Cortex of kidney (tissue), 1 donor: ENCODE measurements at places on chromosomes 16 and 17.

GRCh38 chr16:70706948-70707465 is 21.2 kb upstream of the MTSS2 start:
- DNase-seq = no peak

DNA sequence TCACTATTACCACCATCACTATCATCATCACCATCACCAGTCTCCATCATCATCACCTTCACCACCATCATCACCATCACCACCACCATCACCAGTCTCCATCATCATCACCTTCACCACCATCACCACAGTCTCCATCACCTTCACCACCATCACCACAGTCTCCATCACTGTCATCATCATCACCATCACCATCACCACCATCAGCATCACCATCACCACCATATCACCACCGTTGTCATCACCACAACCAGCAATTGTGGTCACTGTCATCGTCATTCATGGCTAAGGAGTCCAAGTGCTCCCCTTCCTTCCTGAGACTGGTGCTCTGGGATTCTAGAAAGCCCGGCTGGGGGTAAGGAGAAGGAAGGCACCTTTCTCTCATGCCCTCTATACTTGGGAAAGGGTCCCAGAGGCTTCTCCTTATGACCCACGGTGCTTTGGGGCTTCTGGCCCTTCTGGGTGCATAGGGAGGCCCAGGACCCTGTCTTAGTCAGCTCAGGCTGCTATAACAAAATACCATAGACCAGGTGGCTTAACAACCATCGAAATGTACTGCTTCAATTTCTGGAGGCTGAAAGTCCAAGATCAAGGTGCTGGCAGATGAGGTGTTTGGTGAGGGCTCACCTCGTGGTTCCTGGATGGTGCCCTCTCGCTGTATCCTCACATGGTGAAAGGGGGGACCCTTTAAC is 93.4 kb upstream of the GSE1 start:
- DNase-seq = no peak

- no peak for DNase-seq
Observed at GRCh38 chr17:11832401-11833137, 164.7 kb downstream of the ZNF18 start.

- DNase-seq = no peak
Observed at GRCh38 chr17:39235555-39236449, 10.1 kb upstream of the STAC2 start.

GRCh38 chr17:28968914-28969295 is 17.6 kb upstream of the PHF12 start:
- no peak for DNase-seq

DNA sequence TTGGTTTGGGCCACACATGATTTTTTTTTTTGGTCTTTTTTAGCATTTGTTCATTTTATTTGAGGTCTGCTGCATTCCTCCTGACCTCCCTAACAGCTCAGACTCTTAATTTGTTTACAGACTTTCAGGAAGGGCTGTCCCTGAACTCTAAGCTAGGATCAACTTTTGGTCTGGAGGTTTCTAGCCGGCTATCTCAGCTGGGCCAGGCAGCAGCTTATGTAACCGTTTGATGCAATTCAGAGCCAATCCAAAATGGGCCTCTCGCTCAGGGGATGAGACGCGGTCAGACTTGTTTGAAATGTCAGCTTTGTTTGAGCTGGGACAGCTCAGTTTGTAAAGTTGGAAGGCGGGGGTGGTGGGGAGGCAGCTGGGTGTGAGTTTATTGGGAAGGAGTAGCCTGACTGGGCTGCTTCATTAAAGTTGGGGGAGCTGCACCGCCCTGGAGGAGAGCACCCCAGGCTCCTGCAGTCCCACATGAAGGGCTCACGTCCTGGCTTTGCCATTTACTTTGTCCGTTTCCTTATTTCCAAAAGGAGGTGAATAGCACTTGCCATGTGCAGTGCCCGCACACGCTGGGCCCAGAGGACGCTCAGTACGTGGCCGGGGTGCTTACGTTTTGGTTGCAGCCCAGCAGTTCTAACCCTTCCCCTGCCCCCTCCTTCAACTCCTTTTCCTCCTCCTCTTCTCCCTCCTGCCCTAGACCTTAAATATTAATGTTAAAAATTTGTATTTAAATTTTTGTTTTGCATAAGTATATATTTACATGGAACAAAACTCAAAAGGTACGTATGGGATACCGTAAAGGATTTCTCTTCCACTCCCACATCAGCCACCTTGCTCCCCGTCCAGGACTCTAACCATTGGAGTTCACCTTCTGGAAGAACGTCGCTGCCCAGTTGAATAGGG is 121.2 kb downstream of the SNX29 start:
- DNase-seq = no peak

- DNase-seq = no peak
Observed at GRCh38 chr16:69014811-69015210, 90.6 kb upstream of the HAS3 start.

DNA sequence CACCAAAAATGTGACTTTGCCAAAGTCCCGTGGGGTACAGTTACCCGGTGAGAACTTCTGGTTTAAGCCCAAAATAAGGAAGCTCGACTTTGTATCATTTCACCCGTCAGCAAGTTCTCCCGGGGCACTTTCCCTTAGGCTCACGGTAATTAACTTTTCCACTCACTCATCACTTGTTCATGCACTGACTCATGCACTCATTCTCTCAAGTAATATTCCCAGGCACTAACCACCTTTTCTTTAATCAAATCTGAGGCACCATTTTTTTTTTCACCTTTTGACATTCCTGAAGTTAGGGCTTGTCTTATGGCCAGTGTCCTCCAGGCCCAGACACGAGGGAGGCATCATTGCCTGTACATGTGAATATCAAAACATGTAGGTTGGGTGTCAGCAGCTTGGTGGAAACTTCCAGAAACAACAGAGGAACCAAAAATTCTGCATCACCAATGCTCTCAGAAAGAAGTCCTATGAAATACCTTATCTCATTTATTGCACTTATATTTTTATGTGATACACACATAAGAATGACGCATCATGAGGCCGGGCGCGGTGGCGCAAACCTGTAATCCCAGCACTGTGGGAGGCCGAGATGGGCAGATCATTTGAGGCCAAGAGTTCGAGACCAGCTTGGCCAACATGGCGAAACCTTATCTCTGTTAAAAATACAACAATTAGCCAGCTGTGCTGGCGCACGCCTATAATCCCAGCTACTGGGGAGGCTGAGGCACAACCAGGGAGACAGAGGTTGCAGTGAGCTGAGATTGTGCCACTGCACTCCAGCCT is 36.1 kb upstream of the ATP2C2 start:
- DNase-seq = no peak

DNA sequence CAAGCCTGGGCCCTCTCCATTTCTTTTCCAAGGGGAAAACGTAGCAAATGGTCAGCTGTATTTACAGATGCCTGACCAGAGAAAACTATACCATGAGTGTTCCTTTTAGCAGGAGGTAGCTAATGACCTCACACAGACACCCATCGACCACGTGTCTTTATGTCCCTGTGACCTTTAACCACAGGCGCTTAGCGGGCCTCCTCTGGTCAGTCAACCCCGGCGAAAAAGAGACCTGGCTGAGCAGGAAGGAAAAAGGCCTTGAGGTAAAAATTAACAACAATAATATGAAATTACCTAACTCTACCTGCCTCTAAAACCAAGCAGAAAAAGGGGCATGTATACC is 9.1 kb downstream of the NUDT16L1 start:
- DNase-seq = no peak

DNA sequence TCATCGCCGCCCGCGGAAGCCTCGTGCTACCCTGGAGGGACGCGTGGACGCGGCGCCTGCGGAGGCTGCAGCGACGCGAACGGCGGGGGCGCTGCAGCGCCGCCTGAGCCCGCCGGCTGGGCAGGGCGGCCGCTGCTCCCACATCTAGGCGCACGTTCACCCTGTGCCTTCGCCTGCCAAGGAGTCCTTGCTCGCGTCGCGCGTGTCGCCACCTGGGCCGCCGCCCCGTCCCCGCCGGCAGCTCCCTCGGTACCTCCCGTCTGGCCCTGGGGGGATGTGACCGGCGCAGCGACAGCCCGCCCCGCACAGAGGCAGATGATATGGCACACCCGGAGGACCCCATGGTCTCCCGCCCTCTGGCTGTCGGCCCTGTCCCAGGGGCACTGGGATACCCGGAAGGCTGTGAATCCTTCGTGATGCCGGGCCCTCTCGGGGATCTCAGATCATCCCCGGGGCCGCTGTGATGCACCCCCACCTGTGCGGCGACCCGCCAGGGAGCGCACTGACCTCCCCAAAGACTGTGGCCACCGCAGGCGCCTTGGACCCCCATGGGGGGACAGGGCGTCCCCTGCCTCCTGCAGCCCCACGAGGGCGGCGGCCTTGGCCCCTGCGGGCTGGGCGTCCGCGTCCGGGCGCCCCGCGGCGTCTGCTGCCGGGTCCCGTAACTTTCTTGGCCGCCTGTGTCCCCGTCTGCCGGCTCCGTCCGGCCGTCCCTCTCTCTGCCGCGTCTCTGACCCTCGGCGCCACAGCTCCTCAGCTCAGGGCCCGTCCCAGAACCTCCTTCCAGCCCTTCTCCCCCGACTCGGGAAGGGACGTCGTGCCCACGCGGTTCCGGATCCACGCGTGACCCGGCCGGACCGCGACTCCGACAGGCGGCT is 689 bp upstream of the TBC1D24 start:
- no peak for DNase-seq

GRCh38 chr17:60314423-60314822 is 77.5 kb downstream of the USP32 start:
- no peak for DNase-seq

DNA sequence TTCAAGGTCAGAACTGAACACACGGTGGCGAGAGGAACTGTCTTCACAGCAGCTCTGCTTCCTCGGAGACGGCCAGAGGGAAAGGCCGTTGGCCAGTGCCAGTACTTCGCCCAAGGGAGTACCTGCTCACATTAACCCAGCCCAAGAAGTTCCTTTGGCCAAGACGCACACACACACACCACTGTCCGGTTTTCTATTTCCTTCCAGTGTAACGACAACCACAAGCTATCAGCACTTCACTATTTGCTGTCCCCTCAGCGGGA is 744 bp upstream of the GGNBP2 start:
- no peak for DNase-seq

DNA sequence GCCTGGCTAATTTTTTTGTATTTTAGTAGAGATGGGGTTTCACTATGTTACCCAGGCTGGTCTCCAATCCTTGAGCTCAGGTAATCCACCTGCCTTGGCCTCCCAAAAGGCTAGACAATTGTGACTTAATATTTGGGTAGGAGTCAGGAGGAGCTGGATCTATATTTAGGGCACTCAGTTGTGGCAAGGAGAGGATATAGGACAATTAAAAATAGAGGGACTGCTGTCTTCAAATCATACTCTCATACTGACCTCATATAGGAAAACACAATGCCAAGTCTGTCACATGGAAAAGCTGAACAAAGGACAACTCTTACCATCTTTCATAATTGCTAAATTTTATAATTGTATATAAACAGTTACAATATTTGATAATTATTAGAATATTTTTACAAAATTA is 17.1 kb downstream of the IRX3 start:
- no peak for DNase-seq

- DNase-seq = no peak
Observed at GRCh38 chr16:66030036-66030435, 336.5 kb upstream of the CDH5 start.

GRCh38 chr16:2046893-2047329 is 723 bp downstream of the NTHL1 start:
- no peak for DNase-seq
